ENCODE measurements at places on chromosomes 5 and 9.

DNA sequence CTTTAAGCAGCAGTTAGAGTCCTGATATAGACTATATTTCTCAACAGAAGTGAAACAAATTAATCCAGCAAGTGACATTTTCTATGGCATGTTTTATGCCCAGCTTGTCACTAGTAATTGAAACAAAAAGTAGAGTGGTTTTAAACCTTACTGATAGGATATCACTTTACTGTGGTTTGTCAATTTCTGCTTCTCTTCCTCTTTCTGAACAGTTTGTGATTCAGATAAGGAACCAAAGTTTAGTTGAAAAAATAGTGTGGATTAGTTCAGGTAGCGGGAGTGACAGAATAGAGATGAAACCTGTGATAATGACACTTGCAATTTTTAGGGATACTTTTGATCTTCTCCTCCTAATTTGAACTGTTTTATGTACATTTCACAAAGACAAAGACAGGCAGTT, 485.7 kb upstream of the EDIL3 start:
- DNase-seq = no peak

DNA sequence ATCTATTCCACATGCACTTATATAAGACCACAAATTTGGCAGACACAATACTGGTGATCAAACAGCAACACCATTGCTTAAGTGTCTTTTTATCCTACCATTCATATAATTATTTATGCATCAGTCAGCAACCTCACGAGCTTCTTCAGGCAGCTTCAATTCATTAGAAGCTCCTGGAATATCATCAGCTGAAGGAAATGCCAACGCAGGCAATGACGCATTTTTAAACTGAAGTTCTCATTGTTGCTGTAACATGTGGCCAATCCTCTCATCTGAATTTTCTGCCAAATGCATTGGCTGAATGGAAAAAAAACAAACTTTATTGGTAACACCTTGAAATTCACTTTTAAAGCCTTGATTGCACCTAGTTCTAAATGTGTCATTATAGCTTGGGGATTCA, 376.4 kb upstream of the RGMB start:
- DNase-seq = no peak

GRCh38 chr9:33388110-33388994, 14.0 kb downstream of the AQP7 start:
- no peak for DNase-seq

GRCh38 chr9:69066955-69067354, 31.4 kb downstream of the FXN start:
- no peak for DNase-seq

DNA sequence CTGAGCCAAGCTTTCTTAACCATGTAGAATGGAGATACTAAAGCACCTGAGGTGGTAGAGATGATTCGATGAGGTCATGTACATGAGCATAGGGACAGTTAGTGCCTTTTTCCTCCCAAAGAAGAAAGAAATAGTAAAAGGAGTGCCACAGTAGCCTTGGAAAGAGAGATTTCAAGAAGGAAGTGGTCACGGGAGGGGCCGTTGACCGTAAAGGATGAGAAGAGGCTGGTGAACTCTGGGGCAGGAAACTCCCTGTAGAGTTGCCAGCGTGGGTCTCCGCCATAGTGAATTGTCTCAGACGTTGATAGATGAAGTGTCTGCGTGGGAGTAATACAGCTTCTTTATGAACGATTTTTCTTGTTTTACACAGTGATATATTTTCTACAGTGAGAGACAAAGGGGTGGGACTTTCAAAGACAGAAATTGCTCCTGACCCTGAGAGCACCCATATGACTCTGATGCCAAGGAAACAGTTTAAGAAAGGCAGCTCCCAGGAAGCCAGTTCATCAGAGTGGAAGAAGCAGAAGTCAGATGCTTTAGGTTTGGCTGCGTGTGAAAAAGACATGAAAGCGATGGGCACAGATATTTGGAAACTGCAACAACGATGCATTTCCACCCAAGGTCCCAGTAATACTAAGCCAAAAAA, 41.3 kb downstream of the UGCG start:
- DNase-seq = no peak

DNA sequence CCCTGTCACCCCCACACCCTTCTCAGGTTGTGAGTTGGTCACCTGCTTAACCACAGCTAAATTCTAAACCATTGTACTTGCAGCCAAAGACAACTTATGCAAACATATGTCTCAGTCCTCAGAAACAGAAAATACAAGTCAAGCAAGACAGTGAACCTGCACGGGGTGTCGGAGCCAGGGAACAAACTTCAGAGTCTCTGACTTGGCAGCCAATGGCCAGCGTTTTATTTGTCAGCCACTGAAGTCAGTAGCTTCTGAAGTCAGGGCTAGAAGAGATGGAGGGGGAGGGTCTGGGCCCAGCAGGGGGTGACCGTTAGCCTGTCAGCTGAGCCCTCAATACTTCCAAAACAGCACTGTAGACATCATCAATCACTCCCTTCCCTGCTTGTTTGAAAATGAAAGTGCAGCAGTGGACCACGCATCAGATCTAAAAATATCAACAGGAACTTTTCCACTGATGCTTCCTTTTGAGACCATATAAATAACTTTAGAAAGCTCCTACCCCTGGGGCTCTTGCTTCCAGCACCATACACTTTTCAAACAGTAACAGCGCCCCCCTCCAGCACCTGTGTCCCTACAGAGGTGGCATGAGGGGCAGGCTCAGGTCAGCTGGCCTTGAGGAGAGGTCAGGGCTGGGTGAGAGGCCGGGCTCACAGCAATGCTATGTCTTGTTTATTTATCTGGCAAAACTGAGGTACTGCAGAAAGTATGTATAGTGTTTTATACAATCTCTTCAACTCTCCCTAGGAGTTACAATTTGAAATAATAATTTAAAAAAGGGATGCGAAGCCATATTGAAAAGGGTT, 142.5 kb downstream of the ACER2 start:
- no peak for DNase-seq

GRCh38 chr9:129552064-129552463, 68.8 kb downstream of the C9orf50 start:
- no peak for DNase-seq

GRCh38 chr5:93675460-93676450, 65.6 kb downstream of the POU5F2 start:
- DNase-seq = no peak

GRCh38 chr5:32612134-32612888, 27.0 kb downstream of the SUB1 start:
- DNase-seq = no peak

GRCh38 chr9:129761901-129762369, 9.1 kb upstream of the PTGES start:
- DNase-seq = no peak

- no peak for DNase-seq
Observed at GRCh38 chr5:180143656-180144364, 65.2 kb downstream of the RASGEF1C start.

GRCh38 chr5:1053391-1054017, 44.9 kb downstream of the NKD2 start:
- DNase-seq = no peak

DNA sequence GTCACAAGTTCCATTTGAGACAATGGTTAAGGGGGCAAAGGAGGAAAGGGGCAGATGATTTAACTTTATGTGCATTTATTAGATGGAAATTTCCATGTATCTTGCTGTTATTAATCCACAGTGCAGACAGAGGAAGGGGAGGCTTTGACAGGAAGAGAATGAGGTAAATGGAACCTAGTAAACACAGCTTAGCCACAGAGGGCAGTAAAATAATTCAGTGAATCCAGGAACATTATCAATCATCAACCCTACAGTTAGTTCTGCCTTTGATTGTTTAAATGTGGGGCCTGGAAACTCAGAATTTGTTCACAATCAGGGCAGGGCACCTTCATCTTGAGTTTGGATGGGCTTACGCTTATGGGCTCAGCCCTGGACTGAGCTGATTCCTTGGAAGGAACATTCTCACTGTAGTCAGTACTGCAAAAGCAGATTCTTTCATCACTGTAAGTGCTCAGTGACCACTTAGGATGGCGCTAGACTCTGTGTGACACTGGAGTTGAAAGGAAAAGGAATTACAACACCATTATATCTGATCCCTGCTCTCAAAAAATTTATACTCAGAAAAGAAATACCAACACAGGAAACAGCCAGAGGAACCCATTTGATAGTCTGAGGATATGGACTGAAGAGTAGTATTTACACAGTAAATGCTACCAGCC, 169.5 kb downstream of the PIK3R1 start:
- no peak for DNase-seq

Measured in NCI-H460 (cell line).